ENCODE measurements at places on chromosomes 3 and 15. TPM values are rescaled to one million over a fixed set of nuclear protein-coding genes. Genes with fewer than 3 reads are reported as not detected.

Gene NOX5
- total RNA-seq, result 0.09 TPM

Gene PLSCR4
- 13.4 TPM for total RNA-seq

Gene TICRR
- total RNA-seq, result 5.7 TPM

GRCh38 chr3:10173926-10174435, 9.3 kb downstream of the IRAK2 start:
- no peak for DNase-seq

DNA sequence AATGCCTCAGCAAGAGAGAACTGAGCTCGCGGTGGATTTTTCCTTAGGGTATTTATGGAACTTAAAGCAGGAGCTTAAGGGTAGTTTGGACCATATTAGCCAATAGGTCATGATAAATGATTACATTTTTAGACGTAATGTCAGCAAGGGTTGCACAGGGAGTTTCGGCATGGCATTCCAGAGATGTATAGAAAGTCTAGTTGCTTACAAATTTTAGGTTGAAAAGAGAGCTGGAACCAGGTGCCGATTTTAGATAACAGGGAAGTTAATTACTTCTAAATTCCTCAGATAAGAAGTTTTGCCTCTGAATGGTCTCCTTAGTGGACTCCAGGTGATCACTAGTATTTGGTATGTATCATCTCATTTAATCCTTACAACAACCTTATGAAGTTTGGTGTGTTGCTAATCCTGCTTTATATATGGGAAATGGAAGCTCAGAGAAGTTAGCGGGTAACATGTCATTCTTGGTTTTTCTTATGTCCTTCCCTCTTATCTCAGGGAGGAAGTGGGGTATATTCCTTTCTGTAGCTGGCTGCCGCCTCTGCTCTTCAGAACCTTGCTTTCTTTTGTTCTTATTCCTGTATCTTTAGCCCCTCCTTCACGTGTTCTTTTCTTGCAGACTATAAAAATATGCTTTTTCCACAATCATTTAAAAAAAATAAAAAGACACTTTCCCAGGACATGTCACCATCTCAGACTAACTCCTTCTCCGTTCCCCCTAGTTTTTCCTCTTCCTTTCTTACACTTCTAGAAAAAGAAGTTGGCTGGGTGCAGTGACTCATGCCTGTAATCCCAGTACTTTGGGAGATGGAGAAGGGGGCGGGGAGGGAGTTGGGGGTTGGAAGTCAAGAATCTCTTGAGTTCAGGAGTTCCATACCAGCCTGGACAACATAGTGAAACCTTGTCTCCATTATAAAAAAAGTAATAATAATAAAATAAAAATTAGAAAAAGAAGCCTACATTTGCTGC, 25.7 kb downstream of the IQGAP1 start:
- DNase-seq, result no peak

GRCh38 chr3:59143447-59143846, 93.6 kb upstream of the CFAP20DC start:
- DNase-seq, result no peak

DNA sequence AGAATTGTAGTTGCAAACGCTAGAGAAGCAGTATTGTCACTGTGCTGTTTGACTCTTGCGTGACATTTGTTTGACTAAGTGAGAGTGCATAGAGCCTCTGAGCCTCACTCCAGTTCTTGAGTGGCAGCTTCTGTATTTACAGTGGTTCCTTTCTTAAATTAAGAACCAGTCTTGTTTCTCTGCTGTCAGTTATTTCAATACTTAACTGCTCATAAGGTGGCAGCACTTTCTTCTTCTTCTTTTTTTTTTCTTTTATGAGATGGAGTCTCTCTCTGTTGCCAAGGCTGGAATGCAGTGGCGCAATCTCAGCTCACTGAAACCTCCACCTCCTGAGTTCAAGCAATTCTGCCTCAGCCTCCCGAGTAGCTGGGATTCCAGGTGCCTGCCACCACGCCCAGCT, 372.1 kb downstream of the LPP start:
- DNase-seq, result no peak

GRCh38 chr3:10395671-10396070, 74.8 kb upstream of the SEC13 start:
- no peak for DNase-seq
